ENCODE measurements at places on chromosomes 1 and 21. TPM values are rescaled to one million over a fixed set of nuclear protein-coding genes. Genes with fewer than 3 reads are reported as not detected.

The COP1 gene
- polyA plus RNA-seq = 27.6 TPM

The IL19 gene
- polyA plus RNA-seq = not detected

The FMO3 gene
- polyA plus RNA-seq = 1.6 TPM

The IL20 gene
- polyA plus RNA-seq = not detected

The PRAMEF9 gene
- polyA plus RNA-seq = not detected

The OR2T35 gene
- not detected for polyA plus RNA-seq

The LCE1D gene
- not detected for polyA plus RNA-seq

The BTBD8 gene
- polyA plus RNA-seq = 0.53 TPM

The DIRAS3 gene
- polyA plus RNA-seq = 0.18 TPM

The KRTAP7-1 gene
- not detected for polyA plus RNA-seq

The SLC25A34 gene
- polyA plus RNA-seq = 7.5 TPM

The RGS13 gene
- polyA plus RNA-seq = 0.03 TPM

The APOBEC4 gene
- polyA plus RNA-seq = not detected

The AMIGO1 gene
- 3.1 TPM for polyA plus RNA-seq

The IGSF3 gene
- polyA plus RNA-seq = 0.52 TPM

The RAB7B gene
- 0.25 TPM for polyA plus RNA-seq

The NKAIN1 gene
- polyA plus RNA-seq = 7.0 TPM

The IRF6 gene
- 0.26 TPM for polyA plus RNA-seq

The FMN2 gene
- 0.52 TPM for polyA plus RNA-seq

The EXO1 gene
- 0.17 TPM for polyA plus RNA-seq

The NES gene
- polyA plus RNA-seq = 17.2 TPM

The DNASE2B gene
- polyA plus RNA-seq = 0.18 TPM

The CHODL gene
- 0.34 TPM for polyA plus RNA-seq

The PDPN gene
- 38.4 TPM for polyA plus RNA-seq

The OR14I1 gene
- not detected for polyA plus RNA-seq

The IFFO2 gene
- polyA plus RNA-seq = 0.94 TPM

The SLC6A17 gene
- 0.08 TPM for polyA plus RNA-seq

The C1QB gene
- polyA plus RNA-seq = 16.3 TPM

The TDRD10 gene
- 2.3 TPM for polyA plus RNA-seq

The ELAPOR1 gene
- polyA plus RNA-seq = 0.03 TPM

The LENEP gene
- polyA plus RNA-seq = not detected

The BPNT1 gene
- polyA plus RNA-seq = 10.0 TPM

The NTMT2 gene
- not detected for polyA plus RNA-seq

The TEKT2 gene
- polyA plus RNA-seq = not detected

The GPA33 gene
- polyA plus RNA-seq = 0.10 TPM
